GM12892 (cell line): ENCODE measurements at places on chromosomes 7 and 10.

DNA sequence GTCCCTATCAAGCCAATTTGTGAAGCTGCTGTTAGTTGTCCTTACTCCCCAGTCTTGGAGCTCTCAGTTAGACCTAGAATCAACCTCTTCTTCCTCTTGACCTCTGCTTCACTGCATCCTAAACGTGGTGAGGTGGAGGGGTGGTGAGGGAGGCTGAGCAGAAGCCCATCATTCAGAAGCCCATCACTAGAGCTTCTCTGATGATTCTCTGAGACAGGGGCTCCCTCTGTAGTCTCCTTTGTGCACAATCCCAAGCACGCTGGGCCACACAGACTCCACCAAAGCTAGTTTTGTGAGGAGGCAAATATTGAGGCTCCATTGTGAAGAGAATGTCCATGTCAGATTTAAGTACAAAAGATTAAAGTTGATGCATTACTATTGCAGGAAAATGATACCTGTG is 163.8 kb upstream of the PRSS1 start:
- no peak for DNase-seq

GRCh38 chr10:8817299-8817698 is 762.8 kb downstream of the GATA3 start:
- DNase-seq = no peak

- DNase-seq = no peak
These were observed 97.7 kb upstream of the PARD3 start for GRCh38 chr10:34912771-34913170.

GRCh38 chr10:89357096-89357495 is 20.8 kb upstream of the IFIT1B start:
- DNase-seq = no peak

- DNase-seq = no peak
These were observed 48.2 kb upstream of the CREB5 start for GRCh38 chr7:28364082-28364481.

DNA sequence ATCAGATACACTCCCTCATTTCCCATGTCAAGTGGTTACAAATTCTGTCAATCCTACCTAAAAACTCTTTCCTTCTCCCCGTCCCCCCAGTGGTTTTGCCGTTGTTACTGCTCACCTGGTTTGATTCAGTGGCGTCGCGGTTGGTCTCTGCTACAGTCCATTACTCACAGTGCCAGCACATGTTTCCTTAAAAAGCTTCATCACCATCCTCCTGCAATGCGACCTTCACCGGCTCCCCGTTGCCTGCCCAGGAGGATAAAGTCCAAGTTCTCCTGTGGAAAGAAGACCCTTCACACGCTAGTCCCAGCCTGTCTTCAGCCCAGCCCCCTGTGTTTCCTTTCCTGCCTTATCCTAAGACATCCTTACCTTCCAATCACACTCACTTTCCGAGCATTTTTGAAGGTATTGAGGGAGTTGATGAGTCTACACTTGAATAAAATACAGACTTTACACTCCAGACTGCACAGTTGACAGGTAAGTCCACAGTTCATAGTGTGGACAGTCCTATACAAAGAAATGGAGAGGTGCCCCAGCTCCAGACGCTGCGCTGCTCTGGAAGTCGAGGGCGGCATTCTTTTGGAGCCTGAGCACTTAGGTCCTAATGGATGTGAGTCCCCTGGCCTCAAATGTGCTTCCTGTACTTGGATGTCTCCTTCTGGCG is 3.4 kb upstream of the LARP4B start:
- no peak for DNase-seq

DNA sequence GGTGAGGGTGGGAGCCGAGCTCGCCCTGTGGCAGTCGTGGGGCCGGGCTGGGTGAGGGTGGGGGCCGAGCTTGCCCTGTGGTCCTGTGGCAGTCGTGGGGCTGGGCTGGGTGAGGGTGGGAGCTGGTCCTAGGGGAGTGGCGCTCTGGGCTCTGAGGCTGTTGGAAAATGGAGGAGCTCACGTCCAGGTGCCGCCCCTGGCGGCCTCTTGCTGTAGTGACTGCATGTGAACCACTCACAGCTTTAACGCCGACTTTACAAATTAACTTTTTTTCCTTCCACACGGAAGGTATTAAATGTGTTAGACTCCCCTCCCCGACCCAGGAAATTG is 312.6 kb downstream of the WDR37 start:
- DNase-seq = peak; percentile 56

- no peak for DNase-seq
These were observed 2.0 kb downstream of the OAT start for GRCh38 chr10:124416733-124417132.

DNA sequence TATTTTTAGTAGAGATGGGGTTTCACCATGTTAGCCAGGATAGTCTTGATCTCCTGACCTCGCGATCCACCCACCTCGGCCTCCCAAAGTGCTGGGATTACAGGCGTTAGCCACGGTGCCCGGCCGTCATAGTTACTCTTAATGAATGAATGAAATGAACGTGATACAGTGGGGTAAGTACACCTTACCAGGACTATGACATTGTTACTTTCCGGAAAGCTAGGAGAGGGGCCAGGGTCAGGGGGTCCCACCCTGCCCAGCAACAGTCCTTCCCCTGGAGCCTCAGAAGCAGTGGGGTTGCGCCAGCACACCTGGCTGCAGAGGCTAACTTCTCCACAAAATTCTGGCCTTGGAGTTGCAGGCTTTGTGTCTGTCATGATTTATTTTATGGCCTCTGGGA is 21.4 kb downstream of the VSTM4 start:
- no peak for DNase-seq

DNA sequence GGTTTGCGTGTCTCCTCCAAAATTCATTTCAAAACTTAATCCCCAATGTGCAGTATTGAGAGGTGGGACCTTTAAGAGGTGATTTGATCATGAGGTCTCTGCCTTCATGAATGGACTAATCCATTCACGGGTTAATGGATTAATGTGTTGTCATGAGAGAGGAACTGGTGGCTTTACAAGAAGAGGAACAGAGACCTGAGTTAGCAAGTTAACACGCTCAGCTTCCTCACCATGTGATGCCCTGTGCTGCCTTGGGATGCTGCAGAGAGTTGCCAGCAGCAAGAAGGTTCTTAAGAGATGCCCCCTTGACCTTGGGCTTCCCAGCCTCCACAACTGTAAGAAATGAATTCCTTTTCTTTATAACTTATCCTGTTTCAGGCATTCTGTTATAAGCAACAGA is 3.7 kb upstream of the TCTN3 start:
- DNase-seq = no peak

DNA sequence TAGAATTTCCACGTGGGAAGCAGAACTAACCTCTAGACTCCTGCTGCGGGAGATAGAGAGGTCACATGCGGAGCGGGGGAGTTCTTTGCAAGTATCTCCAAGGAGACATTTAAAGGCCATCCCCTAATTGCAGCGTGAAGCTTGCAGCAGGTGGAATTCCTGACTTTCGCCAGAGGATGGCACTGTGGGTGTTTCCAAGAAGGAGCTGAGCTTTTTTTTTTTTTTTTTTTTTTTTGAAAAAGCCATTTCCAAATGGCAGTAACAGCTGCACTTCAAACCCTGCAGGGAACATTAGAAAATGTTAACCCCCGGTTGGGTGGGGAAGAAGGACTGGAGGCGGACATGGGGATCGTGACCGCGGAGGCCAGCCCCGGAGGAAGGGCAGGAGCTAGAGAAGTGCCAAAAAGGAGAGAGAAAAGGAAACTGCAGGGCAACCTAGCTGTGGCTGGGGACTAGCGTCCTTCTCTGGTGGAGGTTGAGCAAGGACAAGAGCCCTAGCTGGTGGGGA is 487.7 kb downstream of the TYW1 start:
- DNase-seq = no peak
